ENCODE measurements at places on chromosomes 3 and 15.

DNA sequence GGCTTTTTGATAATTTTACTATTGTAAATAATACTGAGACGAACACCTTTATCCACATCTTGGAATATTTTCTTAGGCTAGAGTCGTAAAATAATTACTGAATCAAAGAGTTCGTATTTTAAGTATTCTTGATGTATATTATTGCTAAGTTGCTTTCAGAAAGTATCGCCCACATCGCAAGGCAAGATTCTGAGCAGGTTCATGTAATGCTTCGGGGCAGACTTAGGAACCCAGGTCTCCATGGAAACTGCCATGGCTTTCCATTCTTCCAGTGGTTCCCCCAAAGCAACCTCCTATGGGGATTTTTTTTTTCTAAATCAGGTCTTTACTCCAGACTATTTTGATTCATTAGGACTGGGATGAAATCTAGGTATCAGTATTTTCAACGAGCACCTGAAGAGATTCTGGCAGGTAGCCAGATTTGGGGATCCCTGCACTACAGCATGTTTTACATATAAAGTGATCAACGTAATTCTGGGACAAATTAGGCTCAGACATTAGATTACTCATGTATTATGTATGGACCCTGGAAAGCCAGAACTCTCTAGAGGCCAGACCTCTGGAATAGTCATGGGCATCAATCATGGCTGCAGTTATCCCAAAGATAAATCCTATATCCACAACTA, 86.5 kb downstream of the B3GNT5 start:
- DNase-seq: no peak

DNA sequence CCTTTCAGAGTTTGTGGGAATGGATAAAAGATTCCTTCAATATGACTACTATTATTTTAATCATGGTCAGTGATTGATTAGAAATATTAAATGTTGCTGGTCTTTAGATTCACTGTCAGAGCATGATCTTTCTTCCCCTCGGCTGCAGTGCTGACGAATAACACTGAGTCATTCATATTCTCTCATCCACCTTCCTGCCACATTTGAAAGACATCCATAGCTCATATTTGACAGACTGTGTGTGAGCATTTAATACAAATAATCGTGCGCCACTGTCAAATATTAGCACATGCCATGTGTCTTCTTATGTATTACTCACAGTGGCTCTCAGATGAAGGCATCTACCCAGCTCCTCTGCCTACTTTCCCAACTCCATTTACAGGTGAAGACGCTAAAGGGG, 476.5 kb upstream of the TPRG1 start:
- no peak for DNase-seq

- no peak for DNase-seq
These were observed 34.1 kb downstream of the EOMES start for GRCh38 chr3:27688053-27688452.

GRCh38 chr3:184196536-184196935, 10.5 kb downstream of the ABCF3 start:
- no peak for DNase-seq

- no peak for DNase-seq
These were observed 293.2 kb upstream of the RASGRP1 start for GRCh38 chr15:38857814-38858213.

DNA sequence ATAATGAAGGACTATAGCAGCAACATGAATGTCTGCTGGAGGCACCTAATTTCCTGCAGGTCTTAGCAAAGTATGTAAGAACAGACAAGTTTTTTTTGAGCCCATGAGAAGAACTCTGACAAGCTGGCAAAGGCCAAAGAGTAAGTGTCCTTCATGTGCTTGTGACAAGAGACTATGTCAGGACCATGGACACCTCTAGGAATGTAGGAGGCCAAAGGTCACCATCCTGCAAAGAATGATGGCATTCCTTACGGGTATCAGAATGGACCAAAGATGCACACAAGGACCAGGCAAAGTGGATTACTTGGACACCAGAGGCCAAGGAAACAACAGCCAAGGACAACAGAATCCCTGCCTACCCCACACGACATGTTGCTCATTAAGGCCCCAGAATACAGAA, 858.5 kb upstream of the CFAP20DC start:
- no peak for DNase-seq

DNA sequence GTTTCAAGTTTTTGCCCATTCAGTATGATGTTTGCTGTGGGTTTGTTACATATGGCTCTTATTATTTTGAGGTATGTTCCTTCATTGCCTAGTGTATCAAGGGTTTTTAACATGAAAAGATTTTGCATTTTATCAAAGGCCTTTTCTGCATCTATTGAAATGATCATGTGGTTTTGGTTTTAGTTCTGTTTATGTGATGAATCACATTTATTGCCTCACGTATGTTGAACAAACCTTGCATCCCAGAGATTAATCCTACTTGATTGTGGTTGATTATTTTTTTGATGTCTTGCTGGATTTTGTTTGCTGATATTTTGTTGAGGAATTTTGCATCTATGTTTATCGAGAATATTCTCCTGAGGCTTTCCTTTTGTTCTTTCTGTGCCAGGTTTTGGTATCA, 39.4 kb downstream of the TMCO5A start:
- no peak for DNase-seq

GRCh38 chr15:74312445-74313007, 54.9 kb downstream of the CYP11A1 start:
- no peak for DNase-seq

DNA sequence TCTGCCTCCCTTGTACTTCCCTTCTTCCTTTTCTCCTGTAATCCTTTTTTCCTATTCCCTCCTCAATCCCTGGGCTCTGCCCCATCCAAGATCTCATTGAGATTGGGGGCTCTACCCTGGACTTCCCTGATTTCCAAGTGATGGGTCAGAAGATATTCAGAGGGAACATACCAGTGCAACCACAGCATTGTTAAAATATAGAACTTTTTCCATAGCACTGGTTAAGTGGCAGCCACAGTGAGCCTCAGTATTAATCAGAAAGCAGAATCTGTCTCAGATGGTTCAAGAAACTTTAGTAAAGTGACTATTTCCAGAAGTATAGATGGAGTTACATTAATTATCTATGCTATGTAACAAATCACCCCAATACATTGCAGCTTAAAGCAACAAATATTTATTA, 18.7 kb upstream of the SCN10A start:
- DNase-seq: no peak

- DNase-seq: no peak
These were observed 47.8 kb upstream of the C3orf70 start for GRCh38 chr3:185200639-185201038.

DNA sequence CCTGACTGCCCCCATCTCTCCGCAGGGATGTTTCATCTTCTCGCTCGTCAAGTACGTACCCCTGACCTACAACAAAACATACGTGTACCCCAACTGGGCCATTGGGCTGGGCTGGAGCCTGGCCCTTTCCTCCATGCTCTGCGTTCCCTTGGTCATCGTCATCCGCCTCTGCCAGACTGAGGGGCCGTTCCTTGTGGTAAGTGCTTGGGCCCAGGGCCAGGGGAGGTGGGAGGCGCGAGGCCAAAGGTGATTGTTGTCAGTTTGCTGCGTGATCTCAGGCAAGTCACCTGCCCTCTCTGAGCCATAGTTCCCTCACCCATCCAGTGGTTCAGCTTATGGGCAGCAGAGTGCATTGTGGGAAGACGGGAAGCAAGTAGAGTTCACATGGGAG, 58.5 kb downstream of the GRIP2 start:
- DNase-seq: no peak

- DNase-seq: no peak
These were observed 480.7 kb downstream of the MAGI1 start for GRCh38 chr3:65557899-65558564.

GRCh38 chr15:65182538-65182937, 2.6 kb downstream of the CLPX start:
- no peak for DNase-seq

- DNase-seq: no peak
These were observed 478.9 kb upstream of the TBL1XR1 start for GRCh38 chr3:177676148-177676547.

- DNase-seq: no peak
These were observed 66.6 kb downstream of the NCEH1 start for GRCh38 chr3:172644258-172644657.

DNA sequence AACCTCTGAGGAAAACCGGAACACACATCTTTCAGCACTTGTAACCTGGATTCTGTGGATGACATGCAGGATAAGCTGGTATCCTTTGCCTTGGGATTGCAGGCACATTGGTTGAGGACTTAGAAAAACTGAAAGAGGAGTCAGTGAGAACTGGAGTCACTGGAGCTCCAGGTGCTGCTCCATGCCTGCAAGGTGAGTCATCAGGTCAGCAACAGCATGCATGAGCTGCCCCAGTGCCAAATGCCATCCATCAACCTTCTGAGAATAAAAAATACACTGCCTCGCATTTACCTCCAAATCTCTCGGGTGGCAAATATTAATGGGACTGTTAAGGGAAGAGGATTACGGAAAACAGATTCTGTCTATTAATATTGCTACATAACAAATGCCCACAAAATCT, 729.1 kb downstream of the NTRK3 start:
- no peak for DNase-seq

DNA sequence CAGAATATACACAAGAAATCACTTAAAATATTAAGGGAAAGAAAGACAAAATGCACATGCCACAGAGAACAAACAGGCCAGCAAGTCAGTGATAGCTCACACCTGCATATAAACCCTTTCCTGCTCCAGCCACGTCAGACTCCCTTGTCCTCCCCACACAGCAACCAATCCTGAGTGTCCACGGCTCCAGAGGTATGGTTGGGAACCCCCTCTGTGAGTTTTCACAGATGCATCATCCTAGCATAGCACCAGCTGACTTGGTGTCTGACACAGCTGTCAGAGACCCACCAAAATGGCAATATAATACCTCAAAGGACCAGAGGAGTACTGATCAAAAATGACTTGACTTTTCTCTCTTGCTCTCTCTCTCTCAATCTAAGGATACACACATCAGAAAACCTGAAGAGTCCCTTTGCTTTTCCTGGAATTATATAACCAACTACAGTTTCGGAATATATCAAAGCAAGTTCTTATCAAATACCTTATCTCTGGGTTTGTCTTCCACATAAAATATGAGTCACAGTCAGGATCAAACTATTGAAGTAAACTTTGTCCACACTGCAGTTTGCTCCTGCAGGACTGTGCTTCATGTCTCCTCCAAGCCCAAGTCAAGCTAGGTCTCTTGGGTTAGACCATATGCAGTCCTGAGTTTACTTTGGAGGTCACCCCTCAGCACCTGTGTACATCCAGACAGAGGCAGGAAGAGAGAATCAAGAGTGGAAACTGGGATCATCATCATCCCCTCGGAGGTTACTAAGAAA, 187.1 kb upstream of the THBS1 start:
- DNase-seq: no peak

DNA sequence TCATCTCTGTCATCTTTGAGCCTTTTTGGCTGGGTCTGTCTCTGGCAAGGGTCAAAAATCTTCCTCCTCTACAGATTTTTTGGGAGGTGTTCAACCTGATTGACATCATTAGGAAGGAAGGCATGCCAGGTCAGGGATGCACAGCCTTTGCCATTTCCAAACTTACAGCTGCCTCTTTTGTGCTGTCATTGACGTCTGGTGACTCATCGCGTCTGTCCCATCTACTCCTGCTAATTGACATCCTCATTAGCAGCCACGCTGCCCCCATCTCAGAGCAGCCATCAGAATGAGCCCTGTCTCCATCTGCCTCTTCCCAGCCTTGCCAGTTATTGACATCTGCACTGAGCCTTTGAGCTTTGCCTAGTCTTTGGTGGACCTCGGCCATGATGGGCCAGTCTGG, 53.0 kb downstream of the PDIA5 start:
- no peak for DNase-seq

GRCh38 chr3:77682162-77682561, 642.3 kb downstream of the ROBO2 start:
- no peak for DNase-seq

All from CD4-positive, alpha-beta T cell treated with Interleukin-4 for 1 hour (primary cell).